NCI-H2029 treated with DMSO at 0.1 percent for 48 hours (cell line): ENCODE measurements at places on chromosomes 5 and 9.

DNA sequence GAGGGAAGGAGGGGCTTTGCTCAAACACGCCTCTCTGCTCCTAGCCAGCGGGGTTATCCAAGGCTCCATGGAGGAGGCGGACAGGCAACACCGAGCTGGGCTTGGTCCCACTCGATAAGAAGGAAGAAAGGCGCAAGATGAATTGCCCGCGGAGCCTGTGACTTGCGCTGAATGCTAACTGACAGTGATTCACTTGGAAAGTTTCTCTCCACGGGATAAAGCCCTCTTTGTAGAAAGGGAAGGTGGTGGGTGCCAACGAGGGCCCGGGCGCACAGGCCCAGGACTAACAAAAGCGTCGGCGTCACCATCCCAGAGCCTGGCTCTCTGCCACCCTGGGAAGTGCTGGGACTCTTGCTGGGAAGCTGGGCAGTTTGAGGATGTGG lies 76.0 kb downstream of the VAV2 start:
- no peak for DNase-seq

- no peak for DNase-seq
These were observed 17.3 kb downstream of the CORO2A start for GRCh38 chr9:98175028-98175569.

- no peak for DNase-seq
These were observed 24.8 kb downstream of the PLPP1 start for GRCh38 chr5:55509796-55510522.

- DNase-seq = no peak
These were observed 42.8 kb downstream of the NEURL1B start for GRCh38 chr5:172683645-172684471.

DNA sequence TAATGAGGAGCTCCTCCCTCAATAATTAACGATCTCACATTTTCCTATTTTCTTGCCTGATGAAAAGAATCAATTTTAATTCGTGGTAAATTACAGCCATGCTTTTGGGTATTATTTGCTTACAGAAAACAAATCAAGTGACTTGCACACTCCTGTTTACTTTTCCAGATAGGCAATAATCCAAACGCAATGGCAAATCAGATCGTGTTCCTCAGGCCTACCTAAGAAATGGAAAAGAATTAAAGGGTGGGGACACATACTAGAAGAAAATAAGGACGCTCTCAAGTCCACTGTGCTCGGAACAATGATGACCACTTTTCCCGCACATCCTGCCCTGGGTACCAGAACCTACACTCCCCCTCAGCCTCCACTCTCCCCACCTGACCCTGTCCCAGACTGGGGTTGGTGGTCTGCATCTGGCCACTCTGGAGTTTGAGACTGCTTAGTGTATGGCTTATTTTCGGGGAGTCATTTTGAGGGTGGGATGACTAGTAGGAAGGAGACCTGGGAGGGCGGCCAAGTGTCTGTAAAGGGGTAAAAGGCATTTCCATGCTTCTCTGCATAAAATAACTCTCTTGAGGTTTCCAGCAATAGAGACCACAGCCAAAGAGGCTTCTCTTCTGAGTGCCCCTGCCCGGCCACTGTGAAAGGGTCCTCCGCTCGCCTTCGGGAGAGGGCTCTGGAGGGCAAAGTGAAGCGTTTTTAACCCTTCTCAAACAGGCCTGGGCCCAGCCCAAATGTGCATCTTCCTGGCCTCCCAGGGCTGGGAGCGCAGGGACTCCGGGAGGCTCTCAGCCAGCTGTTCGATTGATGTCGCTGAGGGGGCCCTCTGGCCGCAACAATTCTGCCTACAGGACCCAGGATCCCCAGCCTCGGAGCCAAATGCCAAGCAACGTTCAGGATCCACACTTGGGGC lies 4.5 kb upstream of the OTP start:
- DNase-seq = no peak

DNA sequence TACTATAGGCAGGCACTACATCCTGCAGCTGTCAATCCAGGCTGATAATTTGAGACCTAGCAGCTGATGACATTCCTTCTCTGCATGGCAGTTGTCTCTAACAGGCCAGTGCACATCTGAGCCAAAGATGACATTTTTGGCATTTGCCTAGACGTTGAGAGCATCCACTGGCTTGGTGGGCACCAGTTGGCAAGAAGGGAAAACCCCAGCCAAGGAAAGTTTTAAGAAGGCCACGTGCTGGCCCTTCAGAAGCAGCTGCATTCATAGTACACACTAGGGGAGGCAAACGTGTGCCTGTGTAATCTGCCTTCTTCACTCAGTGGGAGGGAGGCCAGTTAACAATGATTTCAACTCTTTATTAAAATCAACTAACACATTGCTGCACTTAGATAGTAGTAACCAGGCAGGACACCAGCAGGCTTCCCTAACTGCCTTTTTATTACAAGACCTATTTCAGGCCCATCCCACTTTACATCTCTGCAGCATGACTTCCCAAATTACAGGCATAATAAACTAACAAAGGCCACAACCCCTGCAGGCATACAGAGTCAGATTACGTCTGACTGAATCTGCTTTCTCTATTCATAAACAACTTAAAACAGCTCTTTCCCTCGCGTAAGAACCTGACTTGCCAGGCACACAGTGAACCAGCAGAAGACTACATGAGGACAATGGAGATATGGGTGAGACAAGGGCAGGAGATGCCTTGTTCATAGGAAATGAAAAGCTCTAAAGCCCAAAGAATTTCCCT lies 576.3 kb downstream of the PDE4D start:
- peak; percentile 64 for DNase-seq

- DNase-seq = no peak
These were observed 3.1 kb downstream of the BSPRY start for GRCh38 chr9:113352411-113352810.

- no peak for DNase-seq
These were observed 810.4 kb upstream of the GRAMD2B start for GRCh38 chr5:125612776-125613175.

DNA sequence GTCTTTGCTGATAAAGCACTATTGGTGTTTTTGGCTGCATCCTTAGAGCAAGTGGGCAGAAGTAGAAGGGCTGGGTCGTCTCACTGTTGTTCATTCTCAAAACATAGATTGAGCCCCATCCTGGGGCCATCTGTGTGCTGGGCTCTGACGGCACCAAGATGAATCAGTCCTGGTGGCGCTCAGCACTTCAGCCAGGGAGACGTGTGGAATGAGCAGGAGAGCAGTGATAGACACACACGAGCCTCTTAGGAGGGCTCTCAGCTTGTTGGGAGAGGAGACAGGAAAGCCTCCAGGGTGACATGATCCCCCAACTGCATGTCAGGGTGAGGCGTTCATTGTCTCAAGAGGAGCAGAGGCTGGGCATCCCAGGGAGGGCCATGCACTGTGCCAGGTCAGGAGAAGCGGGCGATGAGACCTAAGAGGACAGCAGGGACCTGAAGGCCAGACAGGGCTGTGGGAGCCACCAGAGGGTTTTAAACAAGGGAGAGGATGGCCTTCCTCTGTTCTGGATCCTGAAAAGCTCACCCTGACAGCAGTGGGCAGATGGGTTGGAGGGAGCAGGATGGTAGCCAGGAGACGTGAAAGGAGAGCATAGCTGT lies 115.8 kb downstream of the DAB2IP start:
- no peak for DNase-seq

DNA sequence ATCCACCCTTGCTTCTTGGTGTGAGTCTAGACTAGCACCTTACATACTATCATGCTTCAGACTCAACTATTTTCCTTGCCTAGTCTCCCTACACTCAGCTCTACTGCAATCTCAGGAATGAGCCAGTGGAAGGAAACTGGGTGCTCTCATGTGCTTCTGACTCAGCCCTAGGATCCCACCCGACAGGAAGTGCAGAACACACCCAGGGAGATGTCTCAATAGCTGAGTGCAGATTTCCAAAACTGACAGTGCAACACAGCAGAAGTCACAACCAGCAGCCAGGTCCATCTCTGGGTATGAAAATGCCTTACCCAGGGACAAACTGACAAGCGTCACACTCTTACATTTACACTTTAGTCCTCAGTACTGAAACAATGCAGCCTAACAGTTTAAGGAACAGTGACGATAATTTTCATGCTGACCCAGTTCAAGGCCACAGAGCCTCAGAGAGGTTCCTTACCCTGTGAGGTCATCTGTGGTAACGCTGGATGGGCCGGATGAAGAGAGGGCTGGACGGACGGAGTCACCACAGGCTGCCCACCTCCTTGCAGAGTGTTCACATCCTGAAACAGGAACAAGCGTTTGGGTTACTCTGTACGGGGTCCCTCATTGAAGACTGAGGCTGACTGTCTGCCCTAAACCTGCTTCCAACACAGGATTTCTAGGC lies 33.0 kb downstream of the FKBP15 start:
- DNase-seq = no peak

DNA sequence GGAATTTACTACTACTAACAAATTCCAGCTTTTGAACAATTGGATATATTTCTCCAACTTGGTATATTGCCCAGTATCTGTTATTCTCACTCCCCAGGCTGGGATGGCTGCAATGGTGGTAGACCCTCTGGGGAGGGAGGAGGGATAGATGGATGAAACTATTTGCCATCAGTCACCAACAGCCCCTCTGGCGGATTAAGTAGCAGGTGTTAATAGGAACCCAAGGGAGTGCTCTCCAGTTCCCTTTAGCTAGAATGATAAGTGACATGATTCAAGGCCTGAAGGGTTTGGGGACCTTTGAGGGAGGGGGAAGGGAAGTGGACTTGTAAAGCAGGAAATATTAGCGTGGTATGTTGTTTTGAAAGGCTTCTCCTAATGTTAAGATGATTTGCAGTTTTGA lies 824.0 kb upstream of the ARRDC3 start:
- DNase-seq = no peak

GRCh38 chr5:68246802-68247201 lies 31.2 kb downstream of the PIK3R1 start:
- no peak for DNase-seq

DNA sequence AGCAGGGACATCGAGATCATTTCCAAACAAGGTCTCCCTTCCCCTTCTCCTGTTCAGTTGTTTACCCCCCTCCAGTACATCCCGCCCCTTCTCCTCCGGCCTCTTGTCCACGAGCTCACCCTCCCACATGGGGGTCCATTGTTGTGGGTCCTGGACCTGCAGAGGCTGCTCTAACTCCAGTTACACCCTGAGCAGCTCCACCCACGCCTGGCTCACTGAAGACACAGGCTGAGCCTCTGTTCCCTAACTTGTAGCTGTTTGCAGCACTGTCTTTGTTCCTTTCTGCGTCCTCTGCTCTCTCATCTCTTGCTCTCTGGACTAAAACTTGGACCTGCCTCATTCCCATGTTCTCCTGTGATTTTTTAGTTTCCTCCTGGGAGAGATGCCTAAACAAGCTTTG lies 377.5 kb downstream of the MED10 start:
- DNase-seq = no peak

DNA sequence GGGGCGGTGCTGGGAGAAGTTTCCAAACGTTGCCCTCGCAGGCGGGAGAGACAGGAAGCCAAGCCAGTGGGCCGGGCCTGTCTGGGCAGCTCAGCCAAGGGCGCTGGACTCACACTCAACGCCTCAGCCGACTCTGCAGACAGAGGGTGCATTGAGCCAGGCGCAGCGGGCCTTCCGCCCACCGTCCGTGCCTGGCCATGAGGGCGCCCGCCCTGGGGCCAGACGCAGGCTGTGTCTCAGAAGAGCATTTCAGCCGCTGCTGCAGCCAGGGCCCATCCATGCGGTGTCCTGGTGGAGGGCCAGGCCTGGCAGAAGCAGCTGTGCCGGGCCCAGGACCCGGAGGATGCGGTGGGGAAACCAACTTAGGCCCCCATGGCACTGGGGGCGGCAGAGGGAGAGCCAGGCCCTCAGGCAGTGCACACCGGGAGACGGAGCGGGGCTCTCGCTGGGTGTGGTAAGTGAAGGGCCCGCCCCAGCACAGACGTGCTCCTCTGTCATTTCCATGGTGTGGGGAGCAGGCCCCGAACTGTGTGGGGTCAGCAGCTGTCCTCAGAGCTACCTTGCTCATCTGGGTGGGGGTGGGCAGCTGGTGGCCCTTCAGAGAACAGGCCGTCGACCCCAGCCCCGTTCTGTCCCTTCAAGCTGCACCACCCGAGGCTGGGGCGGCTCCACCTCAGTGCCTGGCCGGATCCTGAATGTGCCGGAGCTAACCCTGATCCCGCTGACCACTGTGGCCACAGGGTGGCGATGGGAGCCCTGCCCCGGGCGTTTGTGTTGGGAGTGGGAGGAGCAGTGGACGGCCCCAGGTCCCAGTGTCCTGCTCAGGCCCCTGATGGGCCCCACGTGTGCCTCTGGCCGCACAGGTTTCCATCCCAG lies 18.0 kb downstream of the DNLZ start:
- no peak for DNase-seq

DNA sequence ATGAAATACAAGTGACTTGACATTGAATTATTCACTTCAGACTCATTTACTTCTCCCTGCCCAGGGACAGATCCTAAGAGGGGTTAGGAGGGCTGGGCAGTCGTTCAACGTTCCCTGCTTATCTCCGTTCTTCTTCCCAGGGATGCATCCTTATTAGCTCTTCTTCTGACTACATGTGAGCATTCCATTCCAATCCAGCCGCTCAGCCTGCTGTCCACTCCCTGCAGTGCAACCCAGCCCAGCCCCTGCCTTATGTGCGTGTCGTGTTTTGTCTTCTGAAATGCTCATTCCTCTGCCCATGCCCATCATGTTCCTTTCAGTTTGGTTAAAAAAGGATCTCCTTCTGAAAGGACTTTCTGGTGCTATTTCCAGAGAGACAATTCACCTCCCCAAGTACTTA lies 64.7 kb upstream of the PALM2AKAP2 start:
- no peak for DNase-seq

GRCh38 chr9:114303571-114303970 lies 19.3 kb upstream of the ORM1 start:
- DNase-seq = no peak

DNA sequence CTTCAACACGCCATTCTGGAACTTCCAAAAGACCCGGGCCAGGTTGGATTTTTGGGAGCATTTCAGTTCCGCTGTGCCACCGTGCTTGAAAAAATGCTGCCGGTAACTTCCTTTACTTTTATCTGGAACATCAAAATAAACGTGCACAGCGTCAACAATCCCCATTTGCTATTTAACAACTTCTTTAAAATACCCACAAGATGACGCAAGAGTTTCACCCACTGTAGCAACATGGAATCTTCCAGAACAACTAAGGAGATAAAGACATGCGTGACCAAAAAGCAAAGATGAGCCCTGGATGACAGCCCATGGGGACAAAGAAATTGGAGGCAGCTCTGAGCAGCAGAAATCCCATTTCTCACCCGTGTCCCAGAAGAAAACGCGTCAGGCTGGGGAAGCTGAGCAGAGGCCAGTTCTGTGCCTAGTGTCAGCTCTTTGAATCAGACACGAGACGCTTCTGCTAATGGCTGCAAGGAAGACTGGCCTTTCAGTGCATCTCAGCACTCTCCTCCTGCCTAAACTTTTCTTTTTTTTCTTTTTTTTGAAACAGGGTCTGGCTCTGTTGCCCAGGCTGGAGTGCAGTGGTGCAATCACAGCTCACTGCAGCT lies 61.3 kb downstream of the SECISBP2 start:
- DNase-seq = no peak

GRCh38 chr9:111356481-111357244 lies 26.6 kb upstream of the OR2K2 start:
- DNase-seq = no peak
